ENCODE measurements at places on chromosomes 12 and 14.

GRCh38 chr14:84080944-84081343, 1449.0 kb upstream of the FLRT2 start:
- no peak for DNase-seq

- no peak for DNase-seq
Measured at GRCh38 chr14:76497550-76498462, 121.9 kb downstream of the ESRRB start.

DNA sequence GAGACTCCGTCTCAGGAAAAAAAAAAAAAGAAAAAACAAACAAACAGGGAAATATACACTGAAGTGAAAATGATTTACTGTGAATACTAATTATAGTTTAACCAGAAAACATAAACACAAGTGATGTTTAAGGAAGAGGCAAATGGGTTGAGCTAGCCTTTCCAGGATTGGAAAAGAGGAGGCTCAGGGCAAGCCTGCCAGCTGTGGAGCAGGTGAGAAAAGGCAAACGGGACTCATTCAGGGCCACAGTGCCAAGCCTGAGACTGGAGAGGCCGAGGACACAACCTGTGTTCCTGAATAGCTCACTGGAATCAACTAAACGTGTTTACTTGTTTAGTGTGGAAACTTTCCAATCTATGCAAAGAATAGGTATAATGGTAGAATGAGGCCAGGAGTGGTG, 35.7 kb upstream of the MAPKAPK5 start:
- no peak for DNase-seq

DNA sequence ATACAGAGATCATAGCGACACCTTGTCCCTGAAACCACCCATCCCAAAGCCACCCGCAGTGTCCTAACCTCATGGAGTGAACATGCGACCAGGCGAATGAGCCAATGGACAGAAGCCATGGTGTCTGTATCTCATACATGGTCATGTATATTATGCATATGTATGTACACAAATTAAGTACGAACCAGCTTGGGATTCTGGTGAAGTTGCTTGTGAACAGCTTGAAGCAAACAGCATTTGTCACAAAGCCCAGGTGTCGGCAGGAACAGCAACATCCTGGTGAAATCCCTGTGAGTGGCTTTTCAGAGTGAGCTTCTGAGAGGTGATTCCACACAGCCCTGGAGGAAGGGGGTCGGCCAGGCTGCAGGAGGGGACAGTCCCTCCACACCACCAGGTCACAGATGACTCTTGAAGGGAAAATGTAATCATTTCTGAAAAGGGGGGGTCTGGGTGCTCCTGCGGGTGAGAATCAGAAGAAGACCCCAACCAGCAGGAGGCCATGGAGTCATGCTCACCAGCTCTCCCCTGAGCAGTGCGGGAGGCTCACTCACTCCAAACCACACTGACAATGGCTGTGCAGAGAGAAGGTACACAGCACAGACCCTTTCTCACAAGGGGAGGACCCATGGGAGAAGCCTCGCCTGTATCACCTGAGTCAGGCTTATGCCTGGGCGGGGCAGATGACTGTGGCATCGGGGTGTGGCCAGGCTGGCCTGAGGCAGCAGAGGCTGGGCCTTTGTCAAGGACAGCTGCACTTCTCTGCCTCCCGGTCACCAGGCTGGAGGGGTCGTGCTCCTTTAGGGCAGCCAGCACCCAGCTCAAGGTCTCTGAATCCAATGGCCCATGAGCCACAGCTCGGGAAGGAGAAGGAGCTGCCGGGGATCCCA, 14.3 kb downstream of the CHGA start:
- DNase-seq = no peak

DNA sequence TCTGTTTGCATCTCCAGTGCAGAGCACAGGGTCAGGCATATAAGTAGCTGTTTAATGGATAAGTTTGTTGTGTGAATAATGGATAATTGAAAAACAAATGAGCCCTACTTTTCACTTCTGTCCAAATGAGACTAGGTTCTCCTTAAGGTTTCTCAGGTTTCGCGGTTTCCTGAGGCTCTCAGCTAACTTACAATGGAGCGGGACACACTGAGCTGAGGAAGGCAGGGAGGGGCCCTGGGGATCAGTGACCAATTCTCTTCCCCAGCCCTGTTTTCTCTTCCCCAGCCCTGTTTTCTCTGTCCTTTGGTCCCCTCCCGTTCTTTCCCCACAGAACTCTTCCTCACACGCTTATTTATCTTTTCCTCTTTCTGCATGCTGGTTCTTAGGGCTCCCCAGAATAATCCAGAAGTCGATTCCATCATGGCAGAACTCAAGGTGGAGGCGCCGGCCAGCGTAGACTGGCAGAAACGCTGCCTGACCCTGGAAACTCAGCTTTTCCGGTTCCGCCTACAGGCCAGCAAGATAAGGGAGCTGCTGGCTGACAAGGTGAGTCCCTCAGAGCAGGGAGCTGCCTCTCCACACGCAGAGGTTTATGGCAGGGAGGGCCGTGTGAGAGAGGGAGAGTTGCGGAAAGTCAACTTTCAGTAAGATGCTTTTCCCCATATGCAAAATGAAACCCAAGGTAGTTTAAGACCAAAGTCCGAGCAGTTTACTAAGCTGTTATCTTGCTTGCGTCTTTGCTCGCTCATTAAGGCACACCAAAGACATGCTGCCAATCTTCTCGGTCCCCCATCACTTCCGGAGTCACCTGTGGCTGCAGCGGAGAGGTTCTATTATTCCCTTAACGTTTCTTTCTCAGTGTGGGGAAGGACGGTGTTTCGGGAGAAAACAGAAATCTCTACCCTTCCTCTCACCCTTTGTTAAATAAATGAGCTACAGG, 8.6 kb downstream of the PLEKHH1 start:
- DNase-seq = no peak

GRCh38 chr12:49413010-49413409, 45.7 kb downstream of the SPATS2 start:
- peak; percentile 11 for DNase-seq

GRCh38 chr12:2489275-2489674, 305.5 kb upstream of the FKBP4 start:
- DNase-seq = no peak

- DNase-seq = no peak
Measured at GRCh38 chr12:25107920-25108319, 87.0 kb downstream of the DNAI7 start.

DNA sequence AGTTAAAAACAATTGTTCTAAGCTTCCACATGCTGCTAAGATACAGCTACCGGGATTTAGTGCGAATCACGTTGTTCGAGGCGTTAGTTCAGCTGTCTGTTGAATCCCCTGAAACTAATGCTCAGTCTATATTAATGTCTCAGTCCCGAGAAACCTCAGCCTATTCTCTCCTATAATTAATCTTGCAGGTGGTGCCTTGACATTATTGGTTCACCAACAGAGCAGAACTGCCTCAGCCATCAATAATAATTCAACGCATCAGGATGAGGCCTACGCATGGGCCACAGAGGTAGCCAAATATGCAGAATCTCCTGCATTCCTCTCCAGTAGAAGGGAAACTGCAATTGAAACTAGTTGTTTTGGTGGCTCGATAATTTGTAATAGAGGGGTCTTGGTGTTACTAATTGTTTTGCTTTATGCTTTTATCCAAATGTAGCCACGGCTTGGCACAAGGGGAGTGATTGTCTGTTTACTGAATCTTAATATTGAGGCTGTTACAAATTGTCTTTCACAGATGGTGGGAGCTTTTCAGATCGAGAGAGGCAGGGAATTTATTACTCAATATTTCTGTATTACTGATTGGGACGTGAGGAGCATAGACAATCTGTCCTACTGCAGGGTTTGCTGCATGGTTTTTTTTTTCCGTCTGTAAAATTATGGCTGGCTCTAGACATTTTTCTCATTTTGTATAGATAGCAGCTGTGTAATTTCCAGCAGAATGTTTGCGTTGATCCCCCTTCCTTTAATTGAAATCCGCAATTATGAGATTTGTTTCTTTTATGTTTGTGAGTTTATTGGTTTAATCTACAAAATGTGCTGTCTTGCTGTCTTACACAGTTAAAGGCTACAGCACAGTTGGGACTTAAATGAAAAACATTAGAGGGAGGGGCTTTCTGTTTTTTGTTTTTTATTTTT, 1036.5 kb upstream of the NOVA1 start:
- no peak for DNase-seq

DNA sequence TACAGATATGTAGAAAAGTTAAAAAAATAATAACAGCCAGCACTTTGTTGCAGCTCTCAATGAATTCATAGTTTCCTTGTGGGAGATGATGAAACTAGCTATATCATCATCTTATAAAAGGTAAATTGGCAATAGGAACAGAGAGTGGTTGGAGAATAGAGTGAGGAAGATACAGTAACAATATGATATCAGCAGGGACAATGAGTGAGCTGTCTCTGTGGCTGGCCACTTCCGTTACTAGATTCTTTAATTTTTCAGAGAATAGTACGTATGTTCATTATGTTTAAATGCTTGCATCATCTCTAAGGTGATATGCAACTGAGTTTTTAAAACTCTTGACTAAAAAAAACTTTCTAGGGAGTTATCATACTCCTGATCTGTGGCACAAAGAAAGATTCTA, 1006.2 kb upstream of the FLRT2 start:
- DNase-seq = no peak

GRCh38 chr14:35695647-35696046, 113.4 kb downstream of the RALGAPA1 start:
- DNase-seq = peak; percentile 58

DNA sequence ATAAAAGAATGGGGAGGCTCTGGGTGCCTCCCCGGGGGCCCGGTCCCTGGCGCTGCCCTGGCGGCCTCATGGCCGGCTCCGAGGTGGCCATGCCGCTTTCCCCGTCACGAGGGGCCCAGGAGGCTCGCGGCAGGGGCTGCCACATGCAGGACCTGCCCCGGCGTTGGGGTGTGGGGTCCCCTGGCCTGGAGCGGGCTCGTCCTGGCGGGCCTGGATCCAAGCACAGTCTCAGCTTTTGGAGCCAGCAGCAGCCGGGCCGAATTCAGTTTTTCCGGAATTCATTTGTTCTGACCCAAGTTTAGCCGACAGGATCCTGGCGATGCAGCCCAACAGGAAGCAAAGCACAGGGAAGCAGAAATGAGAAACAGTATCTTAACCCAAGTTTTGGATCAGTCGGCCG, 26.4 kb upstream of the AEBP2 start:
- no peak for DNase-seq

GRCh38 chr14:70425354-70425753, 8.5 kb upstream of the SYNJ2BP start:
- no peak for DNase-seq

- no peak for DNase-seq
Measured at GRCh38 chr12:85695097-85695715, 141.0 kb downstream of the RASSF9 start.

GRCh38 chr12:115944837-115945490, 332.5 kb downstream of the MED13L start:
- DNase-seq = no peak

DNA sequence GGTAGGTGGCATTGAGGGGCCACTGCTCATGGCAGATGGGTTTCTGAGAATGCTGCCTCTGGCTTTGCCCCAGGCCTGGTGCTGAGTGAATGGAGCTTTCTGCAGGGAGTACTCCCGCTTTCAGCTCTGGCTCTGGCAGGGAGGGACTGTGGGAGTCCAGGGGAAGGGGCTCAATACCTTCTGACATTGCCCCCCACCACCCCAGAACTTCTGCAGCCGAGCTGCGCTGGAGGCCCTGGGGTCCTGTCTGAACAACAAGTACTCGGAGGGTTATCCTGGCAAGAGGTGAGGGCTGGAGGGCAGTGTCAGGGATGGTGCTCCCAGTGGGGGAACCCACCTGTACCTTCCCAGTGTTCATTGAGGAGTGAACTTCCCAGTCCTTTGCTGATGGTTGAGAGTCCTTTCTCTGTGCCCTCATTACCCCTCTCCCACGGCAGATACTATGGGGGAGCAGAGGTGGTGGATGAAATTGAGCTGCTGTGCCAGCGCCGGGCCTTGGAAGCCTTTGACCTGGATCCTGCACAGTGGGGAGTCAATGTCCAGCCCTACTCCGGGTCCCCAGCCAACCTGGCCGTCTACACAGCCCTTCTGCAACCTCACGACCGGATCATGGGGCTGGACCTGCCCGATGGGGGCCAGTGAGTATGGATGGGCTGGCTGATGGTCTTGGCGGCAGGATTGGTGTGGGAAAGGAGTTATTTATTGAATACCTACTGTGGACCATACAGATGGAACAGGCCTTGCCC, 1.9 kb downstream of the SHMT2 start:
- no peak for DNase-seq

GRCh38 chr12:68119724-68120211, 39.8 kb downstream of the IFNG start:
- no peak for DNase-seq

DNA sequence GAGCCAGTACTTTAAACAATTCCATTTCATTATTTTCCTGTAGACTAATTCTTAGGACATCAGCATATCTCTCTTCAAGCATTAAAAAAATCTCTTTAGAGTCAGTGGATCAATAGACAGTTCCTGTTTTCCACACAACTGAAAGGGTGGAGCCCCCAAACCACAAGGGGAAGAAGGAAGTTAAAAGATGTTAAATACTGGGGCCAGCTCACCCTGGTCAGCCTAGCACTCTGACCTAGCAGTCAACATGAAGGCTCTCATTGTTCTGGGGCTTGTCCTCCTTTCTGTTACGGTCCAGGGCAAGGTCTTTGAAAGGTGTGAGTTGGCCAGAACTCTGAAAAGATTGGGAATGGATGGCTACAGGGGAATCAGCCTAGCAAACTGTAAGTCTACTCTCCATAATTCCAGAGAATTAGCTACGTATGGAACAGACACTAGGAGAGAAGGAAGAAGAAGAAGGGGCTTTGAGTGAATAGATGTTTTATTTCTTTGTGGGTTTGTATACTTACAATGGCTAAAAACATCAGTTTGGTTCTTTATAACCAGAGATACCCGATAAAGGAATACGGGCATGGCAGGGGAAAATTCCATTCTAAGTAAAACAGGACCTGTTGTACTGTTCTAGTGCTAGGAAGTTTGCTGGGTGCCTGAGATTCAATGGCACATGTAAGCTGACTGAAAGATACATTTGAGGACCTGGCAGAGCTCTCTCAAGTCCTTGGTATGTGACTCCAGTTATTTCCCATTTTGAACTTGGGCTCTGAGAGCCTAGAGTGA, at the start of gene LYZ:
Gene LYZ (plus strand): TSS at position 220 of the 777 bp plus-strand sequence. CDS start 28 bp downstream, at position 248.
- no peak for DNase-seq

- peak; percentile 90 for DNase-seq
Measured at GRCh38 chr12:57726151-57726883, 12.2 kb downstream of the AGAP2 start.

- DNase-seq = no peak
Measured at GRCh38 chr14:76582447-76582846, 178.8 kb upstream of the VASH1 start.

DNA sequence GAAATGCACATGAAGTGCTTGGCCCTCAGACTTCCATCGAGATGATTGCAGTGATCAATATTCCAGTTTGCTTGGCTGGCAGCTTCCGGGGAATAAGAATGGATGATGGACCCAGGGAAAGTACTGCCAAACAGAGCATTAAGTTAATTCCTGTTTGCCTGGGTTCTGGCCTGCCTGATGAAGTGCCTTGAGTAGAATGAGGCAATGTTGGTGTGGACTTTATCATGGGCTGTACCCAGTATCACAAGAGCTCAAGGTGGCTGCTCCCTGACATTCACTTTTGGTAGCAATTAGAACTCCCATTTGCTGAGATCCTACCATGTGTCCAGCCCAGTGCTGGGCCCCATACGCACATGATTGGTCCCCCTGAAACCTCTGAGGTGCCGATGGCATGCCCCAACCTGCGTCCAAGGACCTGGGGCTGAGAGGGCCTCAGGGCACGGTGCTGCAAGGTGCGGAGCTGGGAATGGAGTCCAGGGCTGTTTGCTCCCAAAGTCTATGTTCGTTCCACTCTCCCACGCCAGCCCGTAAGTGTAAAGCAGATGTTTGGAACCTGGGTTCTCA, 80.7 kb downstream of the SLC25A47 start:
- DNase-seq = no peak

- peak; percentile 80 for DNase-seq
Measured at GRCh38 chr14:100649173-100649519, 61.9 kb upstream of the BEGAIN start.

GRCh38 chr14:98085751-98086150, 1186.2 kb downstream of the BCL11B start:
- no peak for DNase-seq

All from EH (cell line).